Central memory CD4-positive, alpha-beta T cell (primary cell): ENCODE measurements at places on chromosomes 11 and 22.

GRCh38 chr11:79822766-79823165 is 381.9 kb upstream of the TENM4 start:
- no peak for DNase-seq

DNA sequence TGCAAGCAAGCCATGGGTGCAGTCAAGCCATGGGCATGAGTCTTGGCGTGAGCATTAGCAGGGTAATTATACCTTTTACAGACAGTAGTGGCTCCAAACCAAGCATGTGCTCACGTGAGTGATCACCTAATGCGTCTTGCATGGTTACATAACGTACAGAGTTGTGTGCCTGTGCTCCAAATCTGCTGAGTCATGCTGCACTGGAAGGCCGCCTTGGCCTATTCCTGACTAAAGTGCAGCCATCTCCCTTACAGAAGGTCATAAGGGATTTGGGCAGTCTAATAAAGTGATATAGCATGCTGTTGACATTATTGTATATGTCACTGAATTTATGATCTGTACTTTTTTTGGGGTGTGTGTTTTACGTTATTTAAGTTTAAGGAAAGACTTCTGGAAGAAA is 102.4 kb downstream of the ARHGAP42 start:
- no peak for DNase-seq

DNA sequence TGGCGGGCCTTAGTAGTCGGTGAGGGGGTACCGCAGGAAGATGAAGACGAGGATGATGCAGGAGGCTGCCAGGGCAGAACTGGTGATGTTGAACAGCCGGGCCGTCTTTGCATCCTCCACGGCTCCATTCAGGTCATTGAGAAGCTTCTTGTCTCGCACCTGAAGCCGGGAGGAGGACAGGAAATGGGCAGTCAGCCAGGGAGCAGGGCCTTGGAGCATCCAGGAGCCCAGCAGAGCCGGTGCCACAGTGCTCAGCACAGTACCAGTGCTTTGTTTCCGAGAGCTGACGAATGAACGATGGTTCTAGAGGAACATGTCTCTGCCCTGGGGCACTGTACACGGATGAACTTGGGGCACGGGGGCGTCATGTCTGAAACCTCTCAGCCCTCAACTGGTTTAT is 15.1 kb downstream of the IFITM10 start:
- no peak for DNase-seq

GRCh38 chr11:61745781-61746441 is 6.5 kb upstream of the MYRF start:
- no peak for DNase-seq

GRCh38 chr11:123086305-123086704 is 24.4 kb upstream of the HSPA8 start:
- DNase-seq: no peak

DNA sequence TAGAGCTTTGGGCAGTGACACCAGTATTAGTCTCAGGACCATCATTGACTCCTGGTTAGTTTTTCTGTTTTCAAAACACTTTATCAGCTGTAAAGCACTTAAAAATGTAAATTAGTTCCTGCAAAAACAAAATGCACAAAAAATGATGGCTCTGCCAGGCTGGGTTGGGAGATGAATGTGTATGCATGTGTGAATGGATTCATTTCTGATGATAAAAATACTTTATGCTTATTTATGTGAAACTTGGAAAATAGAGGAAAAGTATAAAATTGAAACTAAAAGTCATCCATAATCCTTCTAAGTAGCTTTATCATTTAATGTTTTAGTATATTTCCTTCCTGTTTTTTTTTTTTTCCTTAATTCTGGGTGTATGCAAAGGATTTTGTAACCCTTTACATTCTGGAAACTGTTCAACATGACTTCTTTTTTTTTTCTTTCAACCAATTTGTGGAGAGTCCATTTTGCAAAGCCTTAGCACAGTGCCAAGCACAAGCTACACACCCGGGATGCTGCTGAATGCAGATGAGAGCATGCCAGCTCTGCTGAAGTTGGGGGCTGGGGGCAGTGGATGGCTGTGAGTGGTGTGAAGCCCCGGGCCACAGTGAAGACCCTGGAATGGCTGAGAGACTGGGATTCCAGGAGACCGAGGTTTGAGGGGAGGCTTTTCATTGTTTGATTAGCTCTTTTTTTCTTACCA is 37.6 kb downstream of the PTPRJ start:
- no peak for DNase-seq

- DNase-seq: no peak
Observed at GRCh38 chr22:37331856-37332536, 49.7 kb downstream of the CYTH4 start.

DNA sequence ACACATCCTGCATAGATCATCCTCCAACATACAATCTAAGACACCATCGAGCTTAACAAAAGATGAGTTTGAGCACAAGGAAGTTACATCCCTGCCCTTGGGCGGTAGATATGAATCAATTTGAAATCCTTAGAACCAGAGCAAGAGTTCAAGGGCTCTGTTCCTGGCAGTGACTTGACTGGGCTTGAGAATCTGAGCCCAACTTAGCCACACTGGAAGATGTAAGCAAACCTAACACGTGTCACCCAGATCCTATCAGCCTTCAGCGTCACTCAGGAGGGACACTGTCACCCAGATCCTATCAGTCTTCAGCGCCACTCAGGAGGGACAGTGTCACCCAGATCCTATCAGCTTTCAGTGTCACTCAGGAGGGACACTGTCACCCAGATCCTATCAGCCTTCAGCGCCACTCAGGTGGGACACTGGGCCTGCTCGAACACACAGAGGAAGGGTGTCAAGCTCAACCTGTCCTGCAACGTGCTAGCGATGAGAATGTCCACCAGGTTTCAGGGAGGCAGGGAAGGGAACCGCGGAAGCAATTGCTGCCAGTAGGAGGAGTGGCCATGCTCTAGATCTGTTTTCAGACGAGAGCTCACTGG is 32.8 kb upstream of the CTSD start:
- no peak for DNase-seq

- DNase-seq: no peak
Observed at GRCh38 chr11:2536440-2536989, 91.7 kb downstream of the KCNQ1 start.

DNA sequence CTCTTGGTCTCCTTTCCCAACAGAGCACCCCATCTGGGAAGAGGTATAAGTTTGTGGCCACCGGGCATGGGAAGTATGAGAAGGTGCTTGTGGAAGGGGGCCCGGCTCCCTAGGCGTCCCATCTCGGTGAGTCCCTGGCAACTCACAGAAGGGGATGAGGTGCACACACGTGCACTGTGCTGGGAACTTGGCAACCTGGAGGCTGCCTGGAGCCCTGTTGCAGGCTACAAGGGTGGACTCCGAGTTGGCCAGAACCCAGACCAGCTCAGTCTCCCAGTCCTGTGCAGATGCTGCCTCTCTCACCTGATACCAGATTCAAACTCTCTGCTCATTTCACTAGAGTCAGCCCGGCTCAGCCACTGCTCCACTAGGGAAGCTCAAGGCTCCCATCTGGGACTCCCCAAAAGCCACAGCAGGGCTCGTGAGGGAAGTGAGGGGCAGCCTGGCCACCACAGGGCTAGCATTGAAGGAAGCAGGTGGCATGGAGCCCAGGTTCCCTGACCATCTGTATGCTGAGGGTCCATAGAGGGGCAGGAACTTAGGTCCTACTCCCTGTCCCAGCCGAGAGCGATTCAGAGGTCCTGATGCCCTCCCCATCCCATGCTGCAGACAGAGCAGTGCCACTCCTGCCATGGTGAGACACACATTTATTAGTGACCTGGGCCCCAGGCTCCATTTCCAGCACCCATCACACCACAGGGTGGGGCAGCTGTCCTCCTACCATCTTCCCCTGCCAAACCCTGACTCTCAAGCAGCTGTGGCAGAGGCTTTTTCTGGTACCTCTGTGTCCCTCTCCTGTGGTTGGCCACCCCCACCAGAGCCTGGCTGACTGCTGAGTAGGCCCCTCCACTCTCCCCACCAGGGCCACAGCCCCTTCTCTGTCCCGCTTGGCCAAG is 4.0 kb downstream of the PRR33 start:
- no peak for DNase-seq
